ENCODE measurements at places on chromosomes 16 and 17.
A peak's percentile ranks its signal among the peaks of the same experiment; 100 is the strongest.

DNA sequence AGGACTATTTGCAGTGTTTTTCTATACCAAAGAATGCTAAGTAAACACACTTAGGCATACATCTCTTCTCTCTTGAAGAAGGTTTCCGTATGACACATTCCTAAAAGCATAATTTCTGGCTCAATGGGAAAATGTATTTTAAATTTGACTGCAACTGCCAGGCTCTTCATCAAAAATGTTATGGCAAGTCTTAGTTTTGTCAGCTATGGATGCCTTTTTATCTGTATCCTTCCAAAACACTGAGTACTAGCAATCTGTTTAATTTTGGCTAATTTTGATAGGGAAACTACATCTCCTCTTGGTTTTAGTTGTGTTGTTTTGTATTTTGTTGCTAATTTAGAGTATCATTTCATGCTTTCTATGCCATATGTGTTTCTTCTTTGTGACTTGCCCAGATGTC lies 35.4 kb downstream of the MRPS23 start:
- no peak for DNase-seq

DNA sequence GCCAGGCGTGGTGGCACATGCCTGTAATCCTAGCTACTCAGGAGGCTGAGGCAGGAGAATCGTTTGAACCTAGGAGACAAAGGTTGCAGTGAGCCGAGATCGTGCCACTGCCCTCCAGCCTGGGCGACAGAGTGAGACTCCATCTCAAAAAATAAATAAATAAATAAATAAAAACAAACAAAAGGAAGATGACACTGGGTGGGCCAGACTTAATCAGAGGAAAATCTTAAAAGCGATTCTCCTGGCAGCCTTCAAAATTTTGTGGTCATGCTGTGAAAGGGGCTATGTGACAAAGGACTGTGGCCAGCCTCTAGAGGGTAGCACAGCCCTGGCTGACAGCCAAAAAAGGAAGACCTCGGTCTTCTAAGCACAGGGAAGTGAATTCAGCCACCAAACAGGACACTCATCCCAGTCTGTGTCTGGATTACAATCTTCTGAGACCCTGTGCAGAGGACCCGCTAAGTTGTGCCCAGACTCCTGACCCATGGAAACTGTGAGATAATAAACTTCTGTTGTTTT lies 391.1 kb downstream of the CNTNAP4 start:
- DNase-seq, result peak; percentile 11

- no peak for DNase-seq
Measured at GRCh38 chr16:53131050-53131362, 76.2 kb downstream of the CHD9 start.

- peak; percentile 44 for DNase-seq
Measured at GRCh38 chr16:74736531-74737157, 36.0 kb upstream of the MLKL start.

DNA sequence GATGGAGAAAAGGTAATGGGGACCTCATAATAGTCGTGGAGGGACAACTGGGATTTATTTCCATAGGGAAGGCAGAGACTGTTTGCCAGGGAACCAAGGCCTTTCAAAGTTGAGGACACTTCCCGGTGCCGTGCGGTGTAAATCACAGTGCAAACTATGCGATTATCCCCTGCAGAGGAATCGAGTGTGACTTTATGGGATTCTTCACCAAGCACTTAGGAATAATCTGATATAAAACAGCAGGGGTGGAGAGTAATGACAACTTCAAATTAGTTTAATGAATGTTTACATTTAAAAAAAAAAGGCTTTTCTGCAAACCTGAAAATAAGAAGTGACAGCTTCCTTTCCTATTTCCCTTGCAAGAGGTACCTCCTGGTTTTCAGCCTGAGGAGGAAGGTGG lies 538.2 kb downstream of the MAF start:
- DNase-seq, result no peak

DNA sequence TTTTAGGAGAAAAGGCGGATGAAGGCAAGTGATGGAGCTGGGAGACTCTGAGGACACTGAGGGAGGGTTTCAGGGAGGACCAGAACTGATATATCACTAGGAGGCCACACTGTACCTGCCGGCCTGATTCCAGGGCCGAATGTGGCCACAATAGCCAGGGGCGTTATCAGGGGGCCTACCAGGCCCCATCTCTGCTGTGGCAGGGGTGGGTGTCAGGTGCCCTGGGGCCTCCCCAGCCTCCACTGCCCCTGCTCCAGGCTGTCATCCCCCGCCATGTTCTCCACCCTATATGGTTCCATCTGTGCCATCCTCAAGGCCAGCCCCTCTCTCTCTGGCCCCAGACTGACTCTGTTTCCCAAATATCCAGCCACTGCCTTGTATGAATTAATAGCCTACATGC lies 246.5 kb downstream of the GSG1L start:
- no peak for DNase-seq

DNA sequence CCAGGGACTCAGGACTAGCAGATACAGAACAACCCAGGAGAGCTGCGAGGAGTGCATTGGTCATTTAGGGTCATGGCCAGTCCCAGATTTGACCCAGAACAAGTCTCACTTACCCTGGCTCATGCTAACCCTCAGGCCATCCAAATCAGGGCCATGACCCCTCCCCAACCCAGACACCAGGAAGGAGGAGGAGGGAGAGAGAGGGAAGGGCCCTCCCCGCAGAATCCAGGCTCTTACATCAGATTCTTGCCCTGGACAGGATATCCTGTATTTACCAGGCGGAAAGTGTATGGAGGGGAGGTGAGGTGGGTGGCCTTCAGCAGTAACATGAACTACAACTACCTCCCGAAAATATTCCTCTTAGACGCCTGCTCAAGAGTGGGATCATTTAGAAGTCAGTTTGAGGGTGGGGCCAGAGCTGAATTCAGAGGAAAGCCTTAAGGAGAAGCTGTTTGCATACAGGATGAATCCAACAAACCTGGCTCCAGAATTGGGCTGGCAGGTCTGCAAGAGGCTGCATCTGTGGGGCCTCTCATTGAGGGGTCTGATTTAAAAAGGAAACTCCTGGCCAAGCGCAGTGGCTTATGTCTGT lies 2.1 kb downstream of the VAT1 start:
- peak; percentile 11 for DNase-seq

GRCh38 chr17:16529906-16530305 lies 37.9 kb upstream of the LRRC75A start:
- no peak for DNase-seq

DNA sequence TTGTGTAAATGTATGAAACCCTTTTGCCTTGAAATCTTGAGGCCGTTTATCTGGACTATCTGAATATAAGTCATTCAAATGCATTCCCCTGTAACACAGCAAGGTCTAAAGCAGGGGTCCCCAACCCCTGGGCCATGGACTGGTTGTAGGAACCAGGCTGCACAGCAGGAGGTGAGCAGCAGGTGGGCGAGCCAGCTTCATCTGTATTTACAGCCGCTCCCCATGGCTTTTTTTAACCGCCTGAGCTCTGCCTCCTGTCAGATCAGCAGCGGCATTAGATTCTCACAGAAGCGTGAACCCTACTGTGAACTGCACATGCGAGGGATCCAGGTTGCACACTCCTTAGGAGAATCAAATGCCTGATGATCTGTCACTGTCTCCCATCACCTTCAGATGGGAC lies 24.1 kb downstream of the DNAH3 start:
- DNase-seq, result peak; percentile 1

- DNase-seq, result no peak
Measured at GRCh38 chr16:59060207-59060606, 326.1 kb upstream of the GOT2 start.

- DNase-seq, result no peak
Measured at GRCh38 chr16:73213732-73214455, 166.0 kb upstream of the ZFHX3 start.

DNA sequence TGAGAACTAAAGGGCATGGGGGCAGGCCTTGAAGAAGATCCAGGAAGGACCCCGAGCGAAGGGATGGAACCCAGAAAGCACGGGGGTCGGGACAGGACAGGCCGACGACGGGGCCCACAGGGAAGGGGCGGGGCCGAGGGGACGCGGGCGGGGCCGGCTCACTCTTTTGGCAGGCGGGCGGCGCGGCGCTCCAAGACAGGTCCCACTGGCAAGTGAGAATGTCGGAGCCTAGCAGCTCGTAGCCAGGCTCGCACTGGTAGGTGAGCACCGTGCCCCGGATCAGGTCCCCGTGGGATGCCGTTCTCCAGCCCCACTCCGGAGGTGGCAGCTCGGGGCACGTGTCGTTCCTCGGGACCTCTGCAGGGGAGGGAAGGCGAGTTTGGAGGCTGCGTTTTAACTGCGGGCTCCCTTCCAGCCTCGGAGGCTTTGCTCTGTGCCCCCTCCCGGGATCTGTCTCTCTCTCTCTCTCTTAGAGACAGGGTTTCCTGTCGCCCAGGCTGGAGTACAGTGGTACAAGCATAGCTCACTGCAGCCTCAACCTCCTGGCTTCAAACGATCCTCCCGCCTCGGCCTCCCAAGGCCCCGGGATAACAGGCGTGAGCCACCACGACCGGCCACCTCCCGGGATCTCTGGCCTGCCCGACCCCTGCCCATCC lies 13.7 kb upstream of the CDIPT start:
- peak; percentile 11 for DNase-seq

Measured in suppressor macrophage treated with lipopolysaccharide for 1 hour (primary cell).